ENCODE measurements at places on chromosomes 16 and 17.
A peak's percentile ranks its signal among the peaks of the same experiment; 100 is the strongest.

GRCh38 chr17:1557355-1558095 is 5.1 kb downstream of the PITPNA start:
- DNase-seq = no peak

DNA sequence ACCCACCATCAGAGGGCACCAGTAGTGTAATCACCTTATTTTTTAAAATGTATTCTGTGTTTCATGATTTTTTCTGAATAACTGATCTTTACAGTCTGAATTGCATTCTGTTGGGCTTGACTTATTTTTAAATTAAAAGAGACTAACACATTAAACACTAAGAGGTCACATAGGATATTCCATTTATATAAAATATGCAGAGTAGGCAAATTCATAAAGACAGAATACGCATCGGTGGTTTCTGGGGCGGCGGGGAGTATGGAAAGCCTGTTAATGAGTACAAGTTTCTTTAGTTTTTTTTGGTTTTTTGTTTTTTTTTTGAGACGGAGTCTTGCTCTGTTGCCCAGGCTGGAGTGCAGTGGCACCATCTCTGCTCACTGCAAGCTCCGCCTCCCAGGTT is 366.3 kb downstream of the WWOX start:
- no peak for DNase-seq

DNA sequence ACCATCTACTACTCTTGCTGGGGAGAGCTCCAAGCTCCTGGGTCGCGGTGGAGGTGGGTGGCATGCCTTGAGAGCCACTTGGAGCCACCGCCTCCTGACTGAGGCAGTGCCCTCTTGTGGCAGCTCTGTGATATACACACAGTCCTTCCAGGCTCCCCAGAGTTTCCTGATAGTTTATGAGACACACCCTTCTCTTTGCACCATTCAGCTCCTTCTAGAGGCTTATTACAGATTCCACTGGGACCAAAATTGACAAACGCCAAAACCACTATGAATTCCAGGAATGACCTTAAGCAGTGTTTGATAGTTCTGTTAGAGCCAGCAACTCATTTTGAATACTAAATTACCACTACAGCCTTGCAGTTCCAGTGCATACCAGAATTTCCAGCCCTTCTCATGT is 170.1 kb upstream of the CDH13 start:
- DNase-seq = peak; percentile 18

DNA sequence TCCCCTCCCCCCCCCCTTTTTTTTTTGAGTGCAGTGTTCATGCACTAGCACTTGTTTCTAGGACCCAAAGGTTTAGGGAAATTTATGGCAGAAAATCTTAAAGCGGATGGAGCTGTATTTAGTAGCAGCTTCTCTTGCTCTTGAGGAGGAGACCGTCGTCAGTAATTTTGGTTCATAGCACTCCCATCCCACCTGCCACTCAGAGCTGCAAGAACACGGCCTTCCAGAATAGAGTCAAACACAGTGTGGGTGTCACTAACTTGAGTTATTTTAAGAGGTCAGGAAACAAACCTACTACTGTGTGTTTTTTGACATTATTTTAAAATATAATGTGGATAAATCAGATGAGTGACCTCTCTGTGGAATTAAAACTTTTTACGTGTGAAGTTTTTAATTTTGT is 37.3 kb downstream of the SEC14L1 start:
- DNase-seq = no peak

DNA sequence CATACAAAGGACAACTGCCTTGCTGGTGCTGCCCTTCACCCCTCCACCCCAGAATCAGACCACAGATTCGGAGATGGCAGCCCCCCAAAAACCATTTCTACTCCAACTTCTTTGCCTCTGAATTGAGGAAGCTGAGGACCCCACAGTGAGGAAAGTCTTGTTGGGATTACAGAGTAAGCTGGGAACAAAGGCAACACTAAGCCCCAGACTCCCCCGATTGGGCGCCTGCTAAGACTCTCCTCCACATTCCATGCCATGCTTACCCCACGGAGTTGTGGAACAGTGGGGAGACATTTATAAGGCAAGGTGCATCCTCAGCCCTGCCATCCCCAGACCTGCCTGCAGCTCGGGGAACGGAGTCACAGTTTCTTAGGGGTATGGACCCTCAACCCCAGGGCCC is 1.9 kb downstream of the GIT1 start:
- DNase-seq = no peak

- DNase-seq = no peak
Measured at GRCh38 chr17:37762666-37763065, 17.8 kb upstream of the HNF1B start.

- no peak for DNase-seq
Measured at GRCh38 chr16:1651094-1651973, 26.7 kb upstream of the JPT2 start.

DNA sequence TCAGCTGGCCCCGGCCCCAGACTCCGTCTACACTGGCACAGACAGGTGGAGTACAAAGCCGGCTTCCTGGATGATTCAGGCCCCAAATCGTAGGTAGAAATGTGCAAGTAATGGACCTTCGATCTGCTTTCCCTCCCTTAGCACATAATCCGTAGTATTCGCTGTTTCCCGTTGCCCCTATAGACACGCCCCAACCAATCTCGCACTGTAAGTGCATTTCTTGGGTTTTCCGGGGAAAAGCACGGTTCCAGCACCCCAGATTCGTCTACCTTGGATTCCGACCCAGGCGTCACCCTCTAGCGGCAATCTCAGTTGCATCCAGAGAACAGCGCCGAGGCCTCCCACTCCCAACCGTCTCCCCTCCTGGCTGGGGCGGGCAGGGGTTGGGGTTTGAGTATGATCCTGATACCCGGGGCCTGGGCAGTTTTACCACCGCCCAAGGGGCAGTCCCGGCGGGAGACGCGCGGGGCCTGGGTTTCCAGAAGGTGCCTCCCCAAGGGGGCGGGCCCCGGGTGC is 12.1 kb upstream of the FOXF1 start:
- DNase-seq = no peak

DNA sequence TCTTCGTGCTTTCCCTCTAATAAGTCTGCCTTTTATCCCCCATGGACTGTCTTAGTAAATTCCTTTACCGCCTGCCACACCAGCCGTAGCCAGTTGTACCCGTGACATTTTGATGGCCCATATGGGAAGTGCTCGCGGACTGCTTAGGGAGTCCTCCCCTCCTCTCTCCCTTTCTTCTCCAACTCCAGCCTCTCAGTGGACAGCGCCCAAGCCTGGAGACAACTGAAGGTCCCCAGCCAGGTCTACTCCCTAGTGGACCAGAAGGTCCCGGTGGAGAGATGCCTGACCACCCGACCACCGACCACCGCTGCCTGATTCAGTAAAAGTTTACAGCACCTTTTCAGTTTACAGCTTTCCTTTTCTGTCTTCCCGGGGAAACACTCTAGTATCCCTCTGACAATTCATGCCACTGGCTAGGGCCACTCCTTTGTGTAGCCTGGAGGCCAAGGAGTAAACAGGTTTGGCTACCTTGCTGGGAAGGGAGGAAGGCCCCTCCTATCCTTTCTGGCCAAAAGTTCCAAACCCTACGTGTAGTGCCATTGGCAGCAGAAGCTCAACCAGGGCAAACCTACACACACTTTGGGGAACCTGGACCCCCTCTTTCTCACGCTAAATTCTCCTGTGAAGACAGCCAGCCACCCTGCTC is 18.0 kb downstream of the CTRB2 start:
- no peak for DNase-seq

DNA sequence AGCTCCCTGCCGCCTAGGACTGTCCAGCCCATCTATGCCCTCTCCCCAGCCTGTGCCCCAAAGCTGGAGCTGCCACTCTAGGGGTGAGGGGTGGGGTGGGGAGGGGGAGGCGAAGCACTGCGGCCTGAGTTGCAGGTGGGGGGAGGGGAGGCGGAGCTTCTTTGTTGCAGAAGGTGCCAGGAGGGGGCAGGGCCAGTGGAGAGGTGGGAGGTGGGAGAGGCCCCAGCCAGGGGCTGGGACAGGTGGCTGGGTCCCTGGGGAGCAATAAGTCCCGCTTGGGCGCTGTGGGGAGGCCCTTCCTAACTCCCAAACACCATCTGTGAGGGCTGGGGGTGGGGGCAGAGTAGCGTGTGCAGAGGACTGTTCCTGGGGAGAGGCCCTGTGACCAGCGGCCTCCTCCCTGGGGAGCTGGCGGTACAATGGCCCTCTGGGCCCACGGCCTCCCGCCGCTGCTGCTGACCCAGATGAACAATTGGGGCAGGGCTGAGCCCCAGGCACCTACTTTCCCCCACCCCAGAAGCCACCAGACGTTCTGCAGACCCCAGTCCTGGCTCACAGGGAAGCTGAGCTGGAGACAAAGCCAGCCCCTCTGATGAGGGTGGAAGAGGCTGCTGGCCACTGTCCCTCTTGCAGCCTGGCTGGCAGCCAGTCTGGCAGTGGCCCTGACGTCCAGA is 2.2 kb upstream of the NTN3 start:
- DNase-seq = no peak

DNA sequence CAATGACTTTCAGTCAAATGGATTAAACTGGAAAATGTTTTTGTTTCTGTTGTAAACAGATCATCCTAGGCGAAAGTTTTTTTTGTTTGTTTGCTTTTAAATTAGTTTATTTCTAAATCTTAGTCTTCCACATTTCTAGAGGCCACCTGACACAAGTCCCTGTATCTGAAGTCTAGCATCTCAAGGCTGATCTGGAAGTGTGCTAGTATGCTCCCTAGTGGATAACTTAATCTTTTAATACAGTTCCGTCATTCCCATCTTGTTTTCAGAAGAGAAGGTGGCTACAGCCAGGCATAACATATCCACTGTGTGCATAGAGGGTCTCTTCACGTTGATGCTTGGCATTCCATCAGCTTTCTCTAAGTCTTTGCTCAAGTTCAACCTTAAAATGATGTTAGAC is 7.6 kb downstream of the IFT20 start:
- no peak for DNase-seq

GRCh38 chr17:64230791-64231408 is 32.2 kb downstream of the TEX2 start:
- no peak for DNase-seq

DNA sequence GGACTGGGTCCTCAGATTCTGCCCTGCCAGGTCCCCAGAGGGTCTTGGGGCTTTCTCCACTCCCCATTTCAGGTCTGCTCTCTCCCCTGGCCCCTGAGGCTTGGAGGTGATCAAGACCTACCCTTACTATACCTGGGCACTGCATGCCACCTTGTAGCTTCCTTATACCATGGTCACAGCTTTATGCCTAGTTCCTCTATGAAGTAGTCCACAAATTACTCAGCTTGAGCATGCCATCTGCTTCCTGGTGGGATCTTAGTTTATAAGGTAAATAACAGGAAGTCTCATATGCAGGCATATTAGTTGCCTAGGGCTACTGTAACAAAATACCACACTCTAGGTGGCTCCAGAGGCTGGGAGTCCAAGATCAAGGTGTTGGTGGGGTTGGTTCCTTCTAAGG is 11.0 kb upstream of the PMFBP1 start:
- no peak for DNase-seq

GRCh38 chr17:36546418-36547093 is 1.8 kb downstream of the GGNBP2 start:
- no peak for DNase-seq

DNA sequence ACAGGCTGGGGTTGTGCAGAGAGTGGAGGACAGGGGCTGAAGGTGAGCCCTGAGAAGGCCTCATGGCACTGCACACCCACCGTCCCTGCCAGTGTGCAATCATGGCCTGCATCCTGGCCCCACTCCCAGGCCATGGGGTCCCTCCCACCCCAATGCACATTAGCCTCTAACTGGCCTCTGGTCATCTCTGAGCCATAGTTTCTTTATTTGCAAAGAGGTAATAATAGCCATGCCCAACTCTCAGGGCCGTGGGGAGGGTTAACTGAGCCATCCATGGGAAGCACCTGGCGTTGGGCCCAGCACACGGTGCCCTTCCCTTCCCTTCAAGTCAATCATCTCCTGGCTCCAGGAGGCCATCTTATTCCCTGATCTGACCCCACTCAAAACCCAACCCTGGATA is 10.8 kb upstream of the ITGA3 start:
- DNase-seq = no peak

DNA sequence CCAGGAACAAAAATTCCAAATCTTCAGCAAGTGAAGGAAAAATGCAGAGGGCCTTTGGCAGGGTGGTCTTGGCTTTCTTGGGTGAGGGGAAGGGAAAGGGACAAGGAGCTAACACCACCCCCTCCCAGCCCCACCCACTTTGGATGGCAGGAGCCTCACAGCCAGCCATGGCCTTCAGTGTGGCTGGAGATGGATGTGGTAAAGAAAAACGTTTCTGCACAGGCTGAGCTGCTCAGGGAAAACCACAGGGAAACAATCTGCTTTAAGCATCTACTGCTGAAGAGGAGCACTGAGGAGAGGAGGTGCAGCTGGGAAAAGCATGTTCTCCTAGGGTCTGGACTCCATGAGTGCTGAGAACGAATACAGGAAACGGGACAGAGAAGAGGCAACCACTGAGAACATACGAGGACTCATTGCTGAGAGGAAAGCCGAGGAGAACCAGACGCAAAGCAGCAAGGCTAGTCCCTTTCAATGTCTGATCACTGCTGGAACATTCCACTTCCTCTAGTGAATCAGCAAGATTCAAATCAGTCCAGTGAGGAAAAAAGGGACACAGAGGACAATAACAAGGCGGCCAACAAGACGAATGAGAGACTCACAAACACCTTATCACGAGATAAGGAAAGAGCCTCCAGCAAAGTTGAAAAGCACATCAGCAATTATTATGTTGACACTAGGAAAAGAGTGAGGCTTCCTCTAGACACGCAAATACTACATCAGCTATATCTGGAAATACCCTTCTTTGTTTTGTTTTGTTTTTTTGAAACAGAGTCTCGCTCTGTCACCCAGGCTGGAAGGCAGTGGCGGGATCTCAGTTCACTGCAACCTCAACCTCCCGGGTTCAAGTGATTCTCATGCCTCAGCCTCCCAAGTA is 41.7 kb downstream of the ZZEF1 start:
- no peak for DNase-seq

DNA sequence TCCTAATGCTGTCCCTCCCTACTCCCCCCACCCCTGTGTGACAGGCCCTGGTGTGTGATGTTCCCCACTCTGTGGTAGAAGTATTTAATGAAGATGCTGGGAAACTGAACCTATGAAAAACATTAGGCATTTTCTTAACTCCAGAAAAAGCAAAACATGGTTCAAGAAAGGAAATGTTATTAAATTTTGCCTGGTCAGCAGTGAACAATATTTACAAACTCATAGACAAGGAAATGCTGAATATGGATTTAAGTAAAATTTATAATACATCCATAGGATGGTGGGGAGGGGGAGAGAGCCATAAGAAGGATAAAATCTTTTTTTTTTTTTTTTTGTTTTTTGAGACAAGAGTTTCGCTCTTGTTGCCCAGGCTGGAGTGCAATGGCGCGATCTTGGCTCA is 10.8 kb upstream of the CRYBA1 start:
- DNase-seq = no peak

DNA sequence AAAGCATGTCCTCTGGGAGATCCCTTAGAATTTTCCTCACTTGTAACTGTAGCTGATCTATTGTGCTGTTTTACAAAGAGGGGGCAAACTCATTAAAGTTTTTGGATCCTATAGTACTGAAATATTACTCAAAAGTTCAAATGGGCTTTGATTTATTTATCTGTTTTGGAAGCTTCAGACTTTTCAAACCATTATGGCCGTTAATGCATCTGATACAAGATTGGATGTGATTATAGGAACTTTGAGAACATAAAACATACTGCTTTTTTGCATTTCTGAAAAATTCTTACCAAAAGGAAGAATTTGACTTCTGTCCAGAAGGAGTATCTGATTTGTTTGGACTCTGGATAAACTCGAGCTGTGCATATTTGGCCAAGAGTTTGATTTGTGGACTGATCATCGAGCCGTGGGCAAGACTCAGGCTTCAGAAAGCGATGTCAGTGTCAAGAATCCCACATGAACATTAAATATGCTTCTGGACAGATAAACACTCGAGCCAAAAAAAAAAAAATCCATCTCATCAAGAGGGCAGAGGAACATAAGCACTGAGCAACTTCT is 8.2 kb upstream of the MARCHF10 start:
- no peak for DNase-seq

GRCh38 chr16:50247123-50247905 is 19.0 kb upstream of the ADCY7 start:
- no peak for DNase-seq

Data from stimulated activated CD4-positive, alpha-beta T cell treated with anti-CD3 and anti-CD28 coated beads, Interleukin-12 subunit alpha, Interleukin-12 subunit beta, amount 100 ng/mL, for 4 hours (primary cell).